BJ (cell line): ENCODE measurements at places on chromosomes 16 and 17.
A peak's percentile ranks its signal among the peaks of the same experiment; 100 is the strongest.

DNA sequence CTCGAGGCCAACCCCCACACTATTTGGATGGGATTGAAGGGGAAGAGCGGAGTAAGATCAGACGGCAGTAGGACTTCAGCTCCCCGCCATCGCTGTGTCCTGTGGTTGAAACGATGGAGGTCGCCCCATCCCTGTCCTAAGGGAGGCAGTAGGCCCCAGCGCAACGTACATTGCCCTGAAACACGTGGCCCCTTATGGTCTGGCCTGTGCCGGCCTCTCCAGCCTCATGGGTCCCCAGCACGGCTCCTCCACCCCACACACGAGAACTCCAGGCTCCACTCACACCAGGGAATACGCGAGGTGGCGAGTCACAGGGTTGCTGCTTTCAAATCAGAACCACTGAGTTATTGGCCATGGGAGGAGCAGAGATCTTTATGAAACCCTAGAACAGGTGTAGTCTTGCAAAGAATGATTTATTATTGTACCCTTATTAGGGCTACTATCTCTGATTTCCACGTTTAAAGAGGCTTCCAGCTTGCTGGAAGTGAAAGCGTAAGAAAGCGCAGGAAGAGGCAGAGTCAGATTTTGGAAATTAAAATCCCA lies 669 bp upstream of the DCTPP1 start:
- no peak for DNase-seq

- DNase-seq, result no peak
These were observed 50.0 kb downstream of the NXN start for GRCh38 chr17:929586-929985.

DNA sequence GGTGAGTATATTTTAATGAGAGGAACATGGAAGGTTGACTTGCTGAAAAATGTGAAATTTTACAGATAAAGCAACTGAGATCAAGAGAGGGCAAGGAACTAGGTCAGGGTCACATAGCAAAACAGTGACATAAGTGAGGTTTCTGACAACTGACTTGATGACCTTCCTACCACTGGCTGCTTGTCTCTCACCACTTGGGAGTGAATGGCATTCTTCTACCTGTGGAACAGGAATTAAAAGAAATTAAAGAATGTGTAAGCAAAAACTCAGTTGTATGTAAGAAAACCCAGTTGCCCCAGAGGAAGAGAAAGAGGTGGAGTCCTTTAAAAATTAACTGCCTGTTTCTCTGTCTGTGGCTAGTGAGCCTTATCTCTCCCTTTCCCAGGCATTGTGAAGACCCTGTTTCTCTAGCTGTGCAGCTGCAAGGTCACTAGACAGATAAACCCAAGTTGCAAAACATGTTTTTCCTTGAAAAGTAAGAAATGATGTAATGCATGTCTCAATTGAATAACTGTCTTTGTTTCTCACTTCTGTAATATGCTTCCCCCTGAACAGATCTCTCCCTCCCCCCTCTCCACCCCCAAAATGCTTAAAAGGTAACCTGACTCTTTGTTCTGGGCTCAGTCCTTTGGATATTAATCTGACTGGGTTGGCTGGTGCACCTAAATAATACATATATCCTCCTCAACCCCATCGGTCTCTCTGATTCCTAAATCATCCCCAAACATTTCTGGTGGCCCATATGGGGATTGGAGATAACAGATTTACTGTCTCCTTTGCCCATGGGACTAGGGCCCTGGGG lies 23.4 kb downstream of the ACSM1 start:
- DNase-seq, result no peak

DNA sequence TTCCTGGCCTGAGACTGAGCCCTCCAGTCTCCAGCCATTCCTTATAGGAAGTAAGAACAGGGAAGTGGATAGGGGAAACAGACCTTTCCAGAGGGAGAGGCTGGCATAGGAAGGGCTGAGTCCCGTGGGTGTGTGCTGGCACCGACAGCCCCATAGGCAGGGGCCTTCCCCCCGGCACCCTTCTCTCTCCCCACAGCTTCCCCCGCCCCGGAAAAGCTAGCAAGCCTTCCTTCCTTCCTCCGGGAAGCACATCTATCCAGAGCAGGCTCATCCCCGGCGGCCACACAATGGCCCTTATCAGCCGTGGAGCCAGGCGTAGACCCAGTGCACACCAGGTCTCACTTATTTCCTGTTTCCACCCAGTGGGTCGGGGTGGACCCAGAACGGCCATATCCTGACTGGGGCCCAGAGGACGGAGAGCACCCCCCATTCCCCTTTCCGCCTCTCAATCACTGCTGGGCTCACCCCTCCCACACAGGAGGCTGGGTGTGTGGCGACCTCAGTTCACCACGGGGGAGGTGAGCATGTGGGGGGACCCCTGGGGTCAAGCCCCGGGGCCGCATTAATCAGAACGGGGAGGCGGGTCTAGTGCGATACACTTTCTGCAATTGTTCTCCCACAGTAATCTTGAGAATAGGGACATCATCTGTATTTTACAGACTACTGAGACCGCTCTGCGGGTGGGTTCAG lies 950 bp upstream of the MYO1C start:
- no peak for DNase-seq

DNA sequence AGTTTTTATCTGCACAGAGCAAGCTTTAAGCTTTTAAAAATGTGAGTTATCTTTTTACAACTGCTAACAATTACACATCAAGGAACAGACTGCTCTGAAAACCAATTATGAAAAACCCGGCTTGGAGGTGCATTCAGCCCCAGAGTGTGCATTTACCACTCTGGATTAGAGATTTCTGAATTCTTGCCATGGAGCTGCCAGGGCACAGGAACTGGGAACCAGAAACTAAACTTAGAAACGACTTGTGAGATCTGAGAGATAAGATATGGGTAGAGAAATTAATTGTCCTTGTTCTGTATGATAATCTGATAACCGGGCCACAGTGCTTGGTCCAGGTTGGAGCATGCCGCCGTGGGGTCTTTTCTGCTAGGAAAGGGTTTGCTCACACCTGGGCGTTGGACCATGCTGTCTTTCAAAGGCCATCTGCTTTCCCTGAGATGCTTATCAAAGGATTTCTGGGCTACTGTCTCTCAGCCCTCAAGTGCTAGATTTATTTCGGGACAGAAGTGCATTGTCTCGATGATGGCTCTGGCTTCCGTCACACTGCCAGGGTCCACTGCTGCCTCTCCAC lies 210.0 kb downstream of the MAF start:
- DNase-seq, result no peak

- DNase-seq, result no peak
These were observed 26.7 kb downstream of the WNT9B start for GRCh38 chr17:46878055-46878454.

DNA sequence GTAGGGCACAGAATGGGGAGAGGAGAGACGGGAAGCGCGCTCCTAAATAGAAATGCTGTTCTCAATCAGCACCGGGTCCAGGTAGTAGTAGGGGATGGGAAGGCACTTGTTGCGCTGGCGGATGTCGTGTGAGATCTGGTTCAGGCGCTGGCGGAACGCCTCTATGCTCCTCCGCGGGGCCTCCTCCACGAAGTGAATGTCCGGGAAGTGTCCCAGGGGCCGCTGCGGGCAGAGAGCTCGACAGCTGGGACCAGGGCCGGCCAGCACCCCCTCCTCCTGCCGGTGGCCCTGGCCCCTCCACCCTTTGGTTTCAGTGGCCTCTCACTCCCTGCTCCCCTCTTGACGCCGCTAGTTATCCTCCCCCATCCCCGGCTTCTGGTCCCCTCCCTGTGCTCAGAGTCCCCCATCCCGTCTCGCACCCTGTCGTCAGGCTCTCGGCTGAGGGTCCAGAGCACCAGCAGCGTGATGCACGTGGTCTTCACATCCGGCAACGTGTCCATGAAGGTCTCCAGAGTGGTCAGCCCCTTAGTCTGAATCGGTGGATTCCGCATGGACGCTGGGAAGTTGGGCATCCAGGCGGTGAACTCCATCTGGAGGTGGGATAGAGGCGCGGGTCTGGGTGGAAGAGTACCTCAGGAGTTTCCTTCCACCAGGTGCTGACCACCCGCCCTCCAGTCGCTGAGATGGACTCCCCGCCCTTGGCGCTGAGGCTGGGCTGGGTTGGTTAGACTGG lies 14.6 kb downstream of the ALOX12B start:
- no peak for DNase-seq

DNA sequence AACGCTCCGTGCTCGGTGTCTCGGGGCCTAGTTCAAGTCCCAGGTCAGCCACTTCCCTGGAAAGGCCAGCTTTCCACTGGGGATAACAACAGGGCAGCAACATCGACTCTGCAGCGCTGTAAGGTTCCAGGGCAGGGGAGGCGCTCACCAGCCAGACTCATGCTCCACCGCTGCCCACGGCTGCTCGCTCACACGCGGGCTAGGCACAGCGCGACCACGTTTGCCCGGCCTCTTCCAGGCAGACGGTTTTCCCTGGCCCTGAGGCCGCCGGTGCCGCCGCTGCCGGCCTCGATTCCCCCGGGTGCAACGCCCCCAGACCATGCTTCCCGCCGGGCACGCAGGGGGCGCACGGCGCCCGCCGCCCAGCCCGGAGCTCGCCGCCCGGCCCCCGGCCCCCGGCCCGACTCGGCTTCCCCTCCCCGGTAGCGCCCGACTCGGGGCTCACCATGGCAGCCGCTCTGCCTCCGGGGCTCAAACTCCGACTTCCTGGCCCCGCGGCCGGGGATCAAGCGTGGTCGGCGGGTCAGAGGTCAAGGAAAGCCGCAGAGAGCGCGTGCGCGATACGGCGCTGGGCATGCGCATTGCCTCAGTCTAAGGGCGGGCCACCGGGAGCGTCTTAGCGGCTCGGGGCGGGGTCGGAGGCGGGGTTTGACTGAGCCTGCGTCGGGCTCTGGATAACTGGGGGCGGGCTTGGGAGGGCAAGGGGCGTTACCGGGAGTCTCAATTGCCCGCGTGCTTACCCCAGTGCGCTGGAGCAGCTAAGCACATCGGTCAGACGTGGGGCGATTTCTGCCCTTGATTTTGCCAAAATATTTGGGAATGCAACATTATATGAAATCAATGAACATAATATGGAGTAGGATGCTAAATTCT lies at the start of gene PAM16:
Gene PAM16, minus strand, starts transcription at position 535 of the 873 bp plus-strand sequence. Its CDS starts 87 bp downstream, at position 448.
- peak; percentile 57 for DNase-seq
